T-helper 9 cell (primary cell): ENCODE measurements at places on chromosomes 2 and 18.

DNA sequence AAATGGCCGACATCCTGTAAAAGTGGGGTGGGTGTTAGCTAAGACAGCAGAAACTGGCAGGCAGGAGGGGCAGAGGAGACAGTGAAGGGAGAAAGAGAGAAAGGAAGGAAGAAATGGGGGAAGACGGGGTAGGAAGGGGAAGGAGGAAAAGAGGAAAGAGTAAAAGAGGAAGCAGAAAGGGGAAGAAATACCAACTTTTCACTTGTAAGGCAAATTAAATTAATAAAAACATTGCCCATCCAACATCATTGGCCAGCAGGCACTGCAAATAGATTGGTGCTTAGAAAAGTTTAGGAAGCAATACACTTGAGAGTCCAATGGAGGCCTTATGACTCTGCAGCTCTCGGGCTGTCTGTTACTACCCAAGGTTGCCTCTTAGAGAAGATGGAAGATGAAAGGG lies 116.7 kb downstream of the TNS1 start:
- no peak for DNase-seq

DNA sequence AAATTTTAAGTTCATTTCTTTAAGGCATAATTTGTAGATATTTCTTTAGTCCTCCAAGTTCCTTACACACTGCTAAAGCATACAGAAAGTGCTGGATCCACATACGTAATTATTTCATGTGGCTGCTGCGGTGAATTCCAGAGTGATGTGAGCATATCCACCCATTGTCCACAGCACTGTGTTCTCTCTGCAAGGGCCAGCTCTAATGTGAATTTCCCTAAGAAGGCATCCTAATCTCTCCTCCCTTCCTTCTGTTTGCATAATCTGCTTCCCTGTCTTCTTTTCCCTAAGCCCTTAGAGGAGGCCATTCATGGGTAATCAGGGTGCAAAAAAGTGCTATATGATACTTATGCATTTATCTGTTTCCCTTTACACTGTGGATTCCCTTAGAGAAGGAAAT lies 57.2 kb downstream of the COBLL1 start:
- DNase-seq, result no peak

- DNase-seq, result no peak
These were observed 24.3 kb downstream of the TACR1 start for GRCh38 chr2:75174981-75175380.

DNA sequence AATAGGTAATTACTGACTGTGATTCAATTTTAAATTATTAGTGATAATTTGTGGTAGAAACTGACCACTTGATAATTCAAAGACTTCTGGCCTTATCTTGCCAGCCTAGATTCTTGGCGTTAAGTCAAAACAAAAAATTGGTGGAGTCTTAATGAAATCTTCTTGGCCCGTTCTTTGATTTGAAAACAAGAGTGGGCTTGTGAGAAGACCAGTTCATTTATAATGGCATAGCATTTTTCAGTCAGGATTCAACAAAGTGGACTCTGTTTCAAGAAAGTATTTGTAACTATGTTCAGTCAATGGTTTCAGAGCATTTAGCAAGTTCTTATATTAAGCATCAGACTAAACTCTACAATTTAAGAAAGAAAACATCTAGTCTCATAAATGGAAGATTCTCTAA lies 26.0 kb downstream of the ITGA4 start:
- no peak for DNase-seq
